ENCODE measurements at places on chromosomes 4 and X. TPM values are rescaled to one million over a fixed set of nuclear protein-coding genes. Genes with fewer than 3 reads are reported as not detected.

Gene MAP3K15
- total RNA-seq, result not detected

Gene NAA11
- total RNA-seq, result not detected

Gene GAB3
- total RNA-seq, result 55.6 TPM

Gene PAGE5
- not detected for total RNA-seq

Gene SSX2B
- not detected for total RNA-seq

Gene ADH4
- total RNA-seq, result not detected

Gene ITIH6
- not detected for total RNA-seq

Gene RCHY1
- total RNA-seq, result 52.4 TPM

Gene NKRF
- total RNA-seq, result 6.9 TPM

Gene KIF4A
- 0.53 TPM for total RNA-seq

Gene ETDB
- not detected for total RNA-seq

Gene MGST2
- total RNA-seq, result 17.0 TPM

Gene WDR17
- 0.38 TPM for total RNA-seq

Gene SMIM10L2A
- total RNA-seq, result 0.14 TPM

Gene SPIN2B
- total RNA-seq, result 10.9 TPM

Gene AFM
- not detected for total RNA-seq

Gene PAGE2B
- 1.2 TPM for total RNA-seq

Gene F8A1
- 12.0 TPM for total RNA-seq

Gene PPP1R2C
- total RNA-seq, result not detected

Gene TNMD
- not detected for total RNA-seq
